GDM1 (cell line): ENCODE measurements at places on chromosomes 5 and 9.

DNA sequence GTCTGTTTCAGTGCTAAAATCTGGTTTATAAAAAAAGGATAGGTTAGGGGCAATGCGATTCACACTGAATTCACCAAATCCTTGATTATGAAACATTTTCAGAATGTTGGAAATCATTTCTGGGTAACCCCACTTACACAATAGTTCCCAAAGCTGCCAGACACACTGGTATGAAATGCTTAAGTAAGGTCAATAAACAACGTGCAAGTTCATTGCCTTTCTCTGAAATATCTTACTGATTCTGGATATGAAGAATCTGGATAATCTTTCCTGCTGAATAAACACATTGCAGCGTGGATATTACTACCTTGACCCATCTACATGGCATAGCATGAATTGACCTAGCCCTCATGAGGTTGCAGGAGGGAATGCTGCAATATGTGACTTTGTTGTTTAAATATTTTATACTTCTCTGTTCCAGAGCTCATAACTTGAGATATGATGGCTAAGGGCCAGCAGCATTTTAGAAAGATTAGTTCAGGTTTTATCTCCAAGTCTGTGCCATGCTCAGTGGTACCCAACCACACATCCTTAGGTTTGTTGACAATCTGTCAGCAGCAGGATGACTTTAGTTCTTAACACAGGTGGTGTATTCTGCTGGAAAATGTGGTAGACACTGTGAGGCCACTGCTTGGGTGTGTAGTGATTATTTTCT, 121.0 kb downstream of the NREP start:
- DNase-seq: no peak

- no peak for DNase-seq
These were observed 191.2 kb downstream of the PIK3R1 start for GRCh38 chr5:68406767-68407241.

GRCh38 chr9:76445976-76446375, 13.0 kb upstream of the GCNT1 start:
- DNase-seq: no peak

- no peak for DNase-seq
These were observed 97.2 kb upstream of the NREP start for GRCh38 chr5:111854186-111854585.

GRCh38 chr9:3277200-3277599, 248.6 kb downstream of the RFX3 start:
- no peak for DNase-seq

GRCh38 chr5:14775857-14776256, 95.7 kb downstream of the ANKH start:
- no peak for DNase-seq

DNA sequence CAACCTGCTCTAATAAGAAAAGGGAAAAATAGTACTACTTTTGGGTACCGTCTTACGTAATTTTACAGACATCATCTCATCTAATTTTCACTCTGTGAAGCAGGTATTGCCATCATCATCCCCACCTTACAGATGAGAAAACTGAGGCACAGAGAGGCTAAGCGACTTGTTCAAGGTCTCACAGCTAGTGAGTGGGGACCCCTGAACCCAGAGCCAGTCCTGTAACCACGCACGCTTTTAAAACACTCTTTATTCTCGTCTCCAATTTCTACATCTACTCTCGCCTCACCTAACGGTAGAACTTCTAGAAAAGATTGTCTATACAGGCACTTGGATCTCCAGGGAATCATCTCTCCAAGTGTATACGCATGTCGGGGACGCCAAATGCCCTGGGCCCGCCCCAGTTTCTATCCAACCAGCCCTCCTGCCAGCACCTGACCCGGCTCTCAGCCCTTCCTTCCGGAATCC, 1.5 kb upstream of the TRAF1 start:
- no peak for DNase-seq
